ENCODE measurements at places on chromosomes 7 and 10.

DNA sequence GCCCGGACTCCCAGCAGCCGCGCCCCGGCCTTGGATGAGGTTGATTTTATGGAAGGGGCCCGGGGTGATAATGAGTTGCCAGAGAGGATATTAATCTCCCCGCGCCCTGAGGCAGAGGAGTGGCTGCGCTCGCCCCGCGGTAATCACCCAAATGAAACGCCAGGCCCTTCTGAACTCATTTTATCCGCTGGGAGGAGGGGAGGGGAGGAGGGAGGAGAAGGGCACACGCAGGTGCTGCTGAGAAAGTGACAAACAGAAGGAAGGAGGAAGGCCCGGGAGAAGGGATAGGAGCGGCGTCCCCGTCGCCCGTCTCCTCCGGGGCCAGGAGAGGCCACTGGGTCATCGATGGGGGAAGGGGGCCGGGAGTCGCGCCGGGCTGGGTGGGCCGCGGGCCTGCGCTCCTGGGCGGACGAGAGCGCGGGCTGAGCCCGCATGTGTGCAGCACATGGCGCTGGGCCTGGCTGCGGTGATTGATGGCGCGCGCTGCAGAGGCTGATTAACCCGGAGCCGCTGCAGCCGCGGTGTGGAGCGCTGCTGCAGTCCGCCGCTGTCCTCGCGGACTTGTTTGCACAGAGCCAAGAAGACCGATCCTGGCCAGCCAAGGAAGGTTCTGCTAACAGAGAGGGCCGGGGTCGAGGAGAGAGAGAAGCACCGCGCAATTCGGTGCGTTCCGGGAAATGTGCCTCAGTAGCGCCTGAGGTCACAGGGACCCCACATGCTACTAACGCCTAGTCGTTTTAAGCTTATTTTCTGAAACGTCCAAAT lies 6.5 kb downstream of the MNX1 start:
- no peak for DNase-seq

DNA sequence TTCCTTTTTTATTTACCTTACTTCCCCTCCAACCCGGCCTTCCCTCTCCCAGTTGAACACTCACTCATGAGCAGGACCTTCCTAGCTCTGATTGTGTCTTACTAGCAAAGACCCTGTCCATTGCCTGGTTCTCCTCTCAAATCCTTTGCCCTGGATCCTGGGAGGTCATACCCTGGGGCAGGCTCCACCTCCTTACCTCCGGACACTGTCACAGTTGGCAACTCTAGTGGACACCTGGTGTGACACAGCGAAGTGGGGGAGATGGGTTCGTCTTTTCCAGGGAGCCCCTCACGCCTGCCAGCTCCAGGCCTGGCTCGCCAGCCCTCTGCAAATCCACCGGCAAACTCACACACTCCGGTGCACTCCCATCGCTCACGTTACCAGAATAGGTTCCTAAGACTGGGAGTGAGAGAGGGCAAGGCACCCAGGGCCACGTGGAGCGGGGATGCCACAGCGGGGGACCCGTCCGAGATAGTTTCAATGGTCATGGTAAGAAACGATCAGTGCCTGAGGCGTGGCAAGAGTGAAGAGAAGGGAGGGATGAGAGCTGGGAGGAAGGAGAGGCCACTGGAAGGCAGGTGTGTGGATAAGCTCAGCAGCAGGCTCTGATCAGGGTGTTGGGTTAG lies 30.9 kb upstream of the TMEM72 start:
- no peak for DNase-seq

- no peak for DNase-seq
These were observed 535 bp downstream of the ASAH2B start for GRCh38 chr10:50740293-50740648.

DNA sequence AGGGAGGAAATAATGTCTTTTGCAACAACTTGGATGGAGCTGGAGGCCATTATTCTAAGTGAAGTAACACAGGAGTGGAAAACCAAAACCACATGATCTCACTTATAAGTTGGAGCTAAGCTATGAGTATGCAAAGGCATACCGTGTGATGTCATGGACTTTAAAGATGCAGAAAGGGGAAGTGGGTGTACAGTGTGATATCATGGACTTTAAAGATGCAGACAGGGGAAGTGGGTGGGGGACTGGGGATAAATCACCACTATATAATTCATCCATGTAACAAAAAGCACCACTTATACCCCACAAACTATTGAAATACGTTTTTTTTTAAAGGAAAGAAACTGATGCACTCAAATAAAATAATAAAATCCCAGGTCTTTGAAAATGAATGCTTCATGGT lies 29.5 kb downstream of the LYZL2 start:
- DNase-seq: no peak

DNA sequence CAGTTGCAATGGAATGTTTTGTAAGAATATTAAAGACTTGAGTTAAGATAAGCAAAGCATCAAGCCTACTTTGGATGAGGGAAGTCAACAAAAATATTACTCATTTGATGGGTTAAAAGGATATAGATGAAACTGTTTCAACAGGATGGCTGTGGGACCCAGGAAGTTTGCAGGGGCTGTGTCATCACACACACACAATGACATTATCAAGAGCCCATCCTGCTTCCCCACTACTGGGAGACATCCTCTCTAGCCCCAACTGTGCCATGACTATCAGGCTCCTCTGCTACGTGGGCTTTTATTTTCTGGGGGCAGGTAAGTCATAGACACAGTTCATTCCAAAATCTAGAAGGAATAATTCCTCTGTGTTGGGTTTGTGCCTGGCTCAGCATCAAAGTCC lies 78.8 kb upstream of the PRSS1 start:
- DNase-seq: no peak

GRCh38 chr7:129804890-129805719 lies 147.7 kb downstream of the UBE2H start:
- no peak for DNase-seq

- DNase-seq: no peak
These were observed 98.3 kb downstream of the FOXL3 start for GRCh38 chr7:388023-388960.

DNA sequence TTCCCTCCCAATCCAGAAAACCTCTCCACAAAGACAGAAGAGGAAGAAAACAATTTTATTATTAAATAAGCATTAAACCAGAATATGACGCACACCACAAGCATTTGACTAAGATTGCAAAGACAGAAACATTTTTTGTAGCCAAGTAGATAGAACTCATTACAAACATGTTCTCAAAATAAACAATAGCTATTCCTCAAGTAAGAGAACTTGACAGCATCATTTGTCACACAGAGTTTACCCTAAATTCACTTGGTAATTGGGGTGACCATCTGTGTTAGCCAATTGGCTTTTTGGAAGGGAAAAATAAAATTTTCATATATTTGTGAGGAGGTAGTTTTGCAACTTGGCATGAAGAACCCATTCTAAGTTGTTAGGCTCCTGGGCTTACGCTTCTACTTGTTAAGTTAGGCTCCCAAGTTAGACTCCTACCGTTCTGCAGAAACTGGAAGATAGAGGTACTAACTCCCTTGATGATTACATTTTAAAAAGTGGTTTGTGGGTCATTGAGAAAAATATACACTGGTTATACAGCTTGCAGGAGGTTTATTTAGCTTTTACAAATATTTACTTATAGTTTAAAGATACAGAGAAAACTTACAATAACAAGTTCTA lies 618.6 kb upstream of the CNTNAP2 start:
- no peak for DNase-seq

- DNase-seq: no peak
These were observed 1.1 kb downstream of the TTYH3 start for GRCh38 chr7:2632733-2633537.

DNA sequence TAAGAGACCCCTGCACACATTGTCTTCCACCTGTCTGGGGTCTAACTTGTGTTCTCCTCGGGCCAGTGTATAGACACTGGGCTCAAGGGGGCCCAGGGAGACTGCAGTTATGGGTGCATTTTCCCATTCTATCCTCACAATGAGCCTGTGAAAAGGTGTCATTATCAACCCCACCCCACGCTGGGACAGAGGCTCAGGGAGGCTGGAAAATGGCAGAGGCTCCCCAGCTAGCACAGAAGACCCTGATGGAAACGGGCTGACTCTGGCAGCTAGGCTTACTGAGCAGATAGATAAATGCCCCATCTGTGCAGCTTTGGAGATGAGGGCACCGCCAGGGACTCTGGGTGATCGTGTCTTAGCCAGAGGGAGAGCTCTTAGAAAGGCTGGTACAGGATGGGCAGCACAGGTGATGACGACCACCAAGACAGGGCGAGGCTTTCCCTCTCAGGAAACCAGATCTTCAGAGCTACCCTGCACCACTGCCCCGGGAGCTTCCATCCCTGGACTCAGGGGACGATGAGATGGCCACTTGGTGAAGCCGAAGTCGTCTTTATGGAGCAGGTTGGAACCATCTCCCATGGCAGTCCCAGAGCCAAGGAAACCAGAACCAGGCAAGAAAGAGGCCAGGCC lies 58.2 kb upstream of the CHST15 start:
- no peak for DNase-seq

DNA sequence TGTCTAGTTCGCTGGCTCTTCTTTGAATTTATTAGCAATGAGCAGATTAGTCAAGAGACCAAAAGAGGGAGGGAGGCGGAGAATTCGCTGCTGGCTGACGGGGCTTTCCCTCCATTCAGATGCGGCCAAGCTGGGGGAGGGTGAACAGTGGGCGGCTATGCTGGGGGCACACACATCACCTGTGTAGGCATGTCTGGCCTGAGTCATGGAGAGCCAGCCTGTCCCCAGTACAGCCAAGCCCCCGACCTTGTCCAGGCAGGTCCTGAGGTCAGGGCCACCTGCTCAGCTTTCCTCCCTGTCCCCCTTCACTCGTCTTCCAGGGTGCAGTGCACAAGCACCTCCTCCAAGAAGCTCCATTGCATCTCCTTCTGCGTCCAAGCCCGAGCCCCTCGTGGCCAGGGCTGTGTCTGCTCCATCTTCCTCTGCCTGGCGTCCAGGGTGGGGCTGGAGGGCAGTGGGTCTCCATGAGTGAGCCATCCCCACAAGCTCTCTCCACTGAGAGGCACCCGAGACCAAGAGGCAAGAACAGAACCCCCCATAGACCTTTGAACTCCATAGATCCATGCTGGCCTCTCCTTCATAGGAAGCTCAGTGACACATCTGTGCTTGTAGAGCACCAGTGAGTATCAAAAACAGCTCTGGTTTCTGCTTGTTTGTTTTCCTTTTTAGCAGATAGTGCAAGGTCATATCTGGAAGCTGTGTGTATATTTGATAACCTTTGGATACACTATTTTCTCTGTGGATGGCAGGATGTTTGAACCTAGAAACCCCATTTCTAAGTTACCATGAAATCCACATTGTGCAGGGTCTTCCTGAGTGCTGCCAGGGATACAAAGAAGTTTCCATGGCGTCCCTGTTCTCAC lies 1.9 kb upstream of the DEPP1 start:
- no peak for DNase-seq

DNA sequence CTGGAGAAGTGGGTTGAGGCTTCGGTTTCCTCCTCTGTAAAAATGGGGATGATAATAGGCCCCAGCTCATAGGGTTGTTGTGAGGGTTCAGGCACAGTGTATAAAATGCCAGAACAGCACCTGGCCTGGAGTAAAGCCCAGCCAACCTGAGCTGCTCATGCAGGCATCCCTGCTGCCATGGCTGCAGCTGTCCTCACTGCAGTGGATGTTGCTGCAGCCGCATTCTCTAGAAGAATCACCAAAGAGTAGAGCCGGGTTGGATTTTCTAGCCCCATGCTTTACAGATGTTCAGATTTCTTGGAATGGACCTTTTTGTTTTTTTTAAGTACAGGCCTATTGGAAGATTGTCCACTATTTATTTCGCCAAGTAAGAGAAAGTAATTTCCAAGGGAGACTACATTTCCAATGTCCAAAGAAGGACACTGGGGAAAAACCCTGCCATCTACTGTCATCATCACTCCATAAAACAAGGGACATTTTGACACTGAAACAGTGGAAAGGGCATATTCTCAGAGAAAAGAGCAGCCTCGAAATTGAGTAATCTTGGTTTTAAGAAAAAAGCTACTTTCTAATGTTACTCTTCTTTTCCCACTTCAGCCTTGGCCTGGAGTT lies 147.5 kb upstream of the TCF7L2 start:
- no peak for DNase-seq

Data from activated effector memory CD4-positive, alpha-beta T cell treated with Interleukin-2 at 50 U/mL for 16 hours (primary cell).